Activated T-helper 9 cell treated with anti-CD3 and anti-CD28 coated beads, Interleukin-2, amount 50 U/mL, for 16 hours (primary cell): ENCODE measurements at places on chromosomes 13 and 19.

DNA sequence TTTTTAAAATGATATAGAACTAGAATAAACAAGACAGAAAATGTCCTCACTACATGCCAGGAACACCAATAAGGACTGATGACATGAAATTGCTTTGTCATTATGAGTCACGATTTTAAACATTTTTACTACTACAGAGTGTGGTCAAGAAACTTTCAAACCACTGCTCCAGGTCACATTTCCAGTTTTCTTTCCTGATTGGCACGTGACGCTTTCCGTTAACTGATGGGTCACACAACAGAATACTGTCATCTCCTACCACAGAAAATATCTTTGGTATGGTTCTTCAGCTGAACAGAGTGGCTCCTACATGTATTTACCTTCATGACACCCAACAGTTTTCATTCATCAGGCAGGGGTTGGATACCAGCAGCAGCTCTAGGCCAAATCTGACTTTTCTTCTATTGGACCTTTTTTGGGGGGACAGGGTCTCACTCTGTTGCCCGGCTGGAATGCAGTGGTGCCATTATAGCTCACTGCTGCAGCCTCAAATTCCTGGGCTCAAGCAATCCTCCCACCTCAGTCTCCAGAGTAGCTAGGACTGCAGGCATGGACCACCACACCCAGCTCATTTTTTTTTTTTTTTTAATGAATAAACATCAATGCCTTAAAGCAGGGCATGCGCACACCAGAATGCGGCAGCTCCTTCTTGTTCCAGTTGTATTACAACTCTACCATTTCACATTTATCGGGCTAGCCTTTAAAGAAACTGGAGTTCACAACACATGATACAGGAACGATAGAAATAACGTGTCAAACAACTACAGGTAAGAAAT, 147.4 kb downstream of the RNF17 start:
- DNase-seq, result no peak

DNA sequence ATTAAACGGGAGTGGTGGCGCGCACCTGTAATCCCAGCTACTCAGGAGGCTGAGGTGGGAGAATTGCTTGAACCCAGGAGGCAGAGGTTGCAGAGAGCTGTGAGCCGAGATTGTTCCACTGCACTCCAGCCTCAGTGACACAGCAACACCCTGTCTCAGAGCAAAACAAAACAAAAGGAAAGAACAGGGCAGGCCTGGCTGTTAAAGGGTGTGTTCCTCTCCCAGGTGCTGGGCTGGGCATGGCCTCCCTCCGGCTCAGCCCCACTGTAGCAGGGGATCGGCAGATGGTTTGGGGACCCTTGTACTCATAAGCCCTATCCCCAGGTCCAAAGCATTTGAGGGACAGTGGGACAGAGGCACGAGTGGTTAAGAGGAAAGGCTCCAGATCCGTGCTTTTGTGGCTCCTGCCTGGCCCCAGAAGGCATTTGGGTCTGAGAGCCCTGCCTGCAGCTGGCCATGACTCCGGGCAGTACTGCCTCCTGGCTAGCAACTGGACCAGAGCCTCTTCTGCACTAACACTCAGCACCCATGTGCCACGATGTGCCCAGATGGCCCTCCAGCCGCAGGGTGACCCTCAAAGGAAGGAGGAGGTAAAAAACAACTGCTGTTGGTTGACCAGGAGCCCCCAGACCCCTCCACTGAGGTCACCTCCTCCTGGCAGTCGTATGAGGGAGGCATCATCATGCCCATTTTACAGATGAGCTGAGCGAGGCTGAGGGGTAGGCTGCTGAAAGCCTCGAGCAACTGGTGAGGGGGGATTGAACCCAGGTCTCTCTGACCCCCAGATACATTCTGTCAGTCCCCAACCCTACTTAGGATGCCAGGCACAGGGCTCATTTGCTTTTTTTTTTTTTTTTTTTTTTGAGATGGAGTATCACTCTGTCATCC, 10.0 kb downstream of the RFX1 start:
- DNase-seq, result no peak

- no peak for DNase-seq
Measured at GRCh38 chr13:93953841-93954240, 525.6 kb downstream of the DCT start.

GRCh38 chr13:80889829-80890228, 548.9 kb upstream of the SPRY2 start:
- no peak for DNase-seq

DNA sequence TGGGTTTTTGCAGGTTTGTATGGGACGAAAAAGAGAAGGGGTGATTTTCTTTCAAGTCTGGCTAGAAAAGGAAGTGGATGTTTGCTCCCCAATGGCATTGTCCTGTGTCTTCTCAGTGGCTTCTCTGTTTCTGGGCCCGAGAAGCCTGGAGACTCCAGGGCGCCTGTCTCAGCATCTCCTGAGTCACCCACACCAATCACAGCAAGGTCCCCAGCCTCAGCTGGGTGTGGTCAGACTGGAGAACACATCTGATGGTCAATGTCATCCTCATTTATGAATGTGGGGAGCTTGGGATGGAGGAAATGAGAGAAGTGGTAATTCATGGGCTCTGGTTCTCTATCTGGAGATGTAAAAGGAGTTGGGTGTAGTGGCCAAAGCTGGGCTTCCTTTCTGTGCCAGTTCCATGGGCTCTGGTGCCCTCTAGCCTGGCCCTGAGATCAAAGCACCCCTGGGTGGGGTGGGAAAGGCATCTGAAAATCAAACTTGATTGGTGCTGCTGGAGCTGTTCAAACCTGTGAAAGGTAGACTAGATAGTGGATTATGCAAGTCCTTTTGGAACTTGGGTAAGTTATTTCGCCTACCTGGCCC, 13.4 kb downstream of the RASL11A start:
- no peak for DNase-seq

DNA sequence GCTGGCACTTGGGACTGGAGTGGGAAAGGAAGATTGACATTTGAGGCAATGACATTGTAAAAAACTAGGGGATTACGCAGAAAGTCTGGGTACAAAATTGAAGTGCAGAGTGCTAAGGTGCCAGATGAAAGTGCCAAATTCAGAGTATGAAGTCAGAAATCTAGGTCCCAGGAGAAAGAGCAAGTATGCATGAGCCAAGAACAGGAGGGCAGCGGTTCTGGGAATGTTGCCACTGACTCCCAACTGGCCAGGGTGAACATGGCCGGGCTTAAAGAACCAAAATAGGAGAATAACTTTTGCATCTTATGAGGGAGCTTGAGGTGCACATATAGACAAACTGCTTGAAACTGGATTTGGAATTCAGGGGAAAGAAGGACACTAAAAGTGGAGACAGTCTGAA, 495.8 kb upstream of the KLF12 start:
- no peak for DNase-seq

GRCh38 chr13:105213512-105213911, 1322.0 kb downstream of the EFNB2 start:
- no peak for DNase-seq

DNA sequence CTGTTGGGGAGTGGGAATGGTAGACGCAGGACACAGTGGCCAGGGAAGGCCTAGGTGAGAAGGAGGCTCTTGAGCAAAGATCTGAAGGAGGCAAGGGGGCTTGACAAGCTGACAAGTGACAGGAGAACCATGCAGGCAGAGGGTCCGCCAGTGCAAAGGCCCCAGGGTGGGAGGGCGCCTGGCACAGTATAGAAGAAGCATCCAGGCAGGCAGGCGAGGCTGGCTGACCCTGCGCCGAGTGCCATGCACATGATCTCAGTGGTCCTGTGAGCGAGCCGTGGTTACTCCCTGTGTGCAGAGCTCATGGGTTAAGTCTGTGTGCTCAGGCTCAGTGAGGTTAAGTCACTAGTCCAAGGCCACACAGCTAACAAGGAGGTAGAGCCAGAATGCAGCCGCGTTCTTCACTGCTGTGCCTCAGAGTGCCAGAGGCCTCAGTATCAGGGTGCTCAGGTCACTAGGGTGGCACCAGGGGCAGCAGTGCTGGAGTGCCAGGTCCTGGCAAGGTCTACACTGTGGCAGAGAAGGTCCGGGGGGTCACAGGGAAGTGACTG, 15.2 kb downstream of the CNFN start:
- no peak for DNase-seq

GRCh38 chr13:26985285-26985878, 186.2 kb downstream of the USP12 start:
- peak; percentile 37 for DNase-seq

GRCh38 chr13:47594833-47595232, 406.2 kb downstream of the SUCLA2 start:
- no peak for DNase-seq

DNA sequence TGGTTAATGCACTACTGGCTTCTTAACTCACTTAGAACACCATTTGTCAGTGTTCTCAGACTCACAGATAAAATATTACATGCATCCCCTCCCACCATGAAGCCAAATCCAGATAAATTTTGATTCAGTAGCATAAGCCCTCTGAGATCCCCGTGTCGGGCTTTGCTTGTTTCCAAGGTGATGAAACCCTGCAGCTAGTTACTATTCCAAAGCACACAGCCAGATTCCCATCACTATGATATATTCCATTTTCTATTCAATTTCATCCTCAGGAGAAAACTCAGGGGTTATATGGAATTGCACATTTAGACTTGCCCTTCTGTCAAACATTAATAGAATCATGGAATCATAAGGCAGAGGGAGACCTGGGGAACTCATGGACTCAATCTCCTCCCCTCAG, 9.4 kb upstream of the FAM124A start:
- DNase-seq, result no peak

GRCh38 chr13:48401480-48401879, 11.4 kb downstream of the LPAR6 start:
- no peak for DNase-seq

- no peak for DNase-seq
Measured at GRCh38 chr13:112943309-112944125, 25.5 kb upstream of the MCF2L start.

- no peak for DNase-seq
Measured at GRCh38 chr13:81031996-81032395, 691.1 kb upstream of the SPRY2 start.

DNA sequence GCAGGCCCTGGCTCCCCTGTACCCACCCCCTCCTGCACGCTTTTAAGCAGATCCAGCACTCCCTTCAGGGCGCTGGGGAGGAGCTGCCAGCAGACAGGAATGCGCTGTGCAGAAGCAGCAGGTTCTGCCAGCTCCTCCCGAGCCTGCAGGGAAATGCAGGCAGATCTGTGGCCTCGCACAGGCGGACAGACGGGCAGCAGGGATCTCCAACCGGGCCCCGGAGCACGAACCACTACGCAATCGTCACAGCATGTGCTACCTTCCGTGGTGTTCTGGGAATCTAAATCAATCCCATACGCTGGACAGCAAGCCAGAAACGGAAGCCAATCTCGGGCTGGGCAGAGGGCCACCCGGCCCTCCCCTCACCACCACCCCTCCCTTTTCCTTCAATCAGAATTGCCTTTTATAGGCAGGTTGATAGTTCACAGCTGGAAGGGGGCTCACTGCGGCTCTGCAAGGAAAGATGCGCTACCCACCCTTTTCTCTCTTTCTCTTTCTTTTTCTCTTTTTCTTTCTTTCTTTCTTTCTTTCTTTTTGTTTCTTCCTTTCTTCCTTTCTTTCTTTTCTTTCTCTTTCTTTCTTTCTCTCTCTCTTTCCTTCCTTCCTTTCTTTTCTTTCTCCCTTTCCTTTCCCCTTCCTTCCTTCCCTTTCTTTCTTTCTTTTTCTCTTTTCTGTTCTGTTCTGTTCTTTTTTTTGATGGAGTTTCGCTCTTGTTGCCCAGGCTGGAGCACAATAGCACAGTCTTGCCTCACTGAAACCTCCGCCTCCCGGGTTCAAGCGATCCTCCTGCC, 99.9 kb downstream of the GNG7 start:
- no peak for DNase-seq

DNA sequence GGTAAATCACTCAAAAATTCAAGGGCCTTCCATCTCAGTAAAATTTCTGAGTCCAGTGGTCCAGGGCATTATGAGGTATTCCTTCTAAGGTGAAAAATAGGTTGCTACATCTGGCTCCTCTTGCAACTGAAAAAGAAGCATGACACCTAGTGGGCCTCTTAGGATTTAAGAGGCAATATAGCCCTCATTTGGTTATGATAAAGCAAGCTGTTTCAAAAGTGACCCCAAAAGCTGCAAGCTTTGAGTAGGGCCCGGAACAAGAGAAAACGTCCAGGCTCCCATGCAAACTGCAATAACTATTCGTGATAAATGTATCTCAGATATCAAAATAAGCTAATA, 1910.2 kb upstream of the PRR20A start:
- no peak for DNase-seq

GRCh38 chr19:11374433-11375142, at the start of gene SWSAP1:
TSS of gene SWSAP1 (plus strand) at chr19:11374666. CDS start at chr19:11374681, 15 bp downstream.
- peak; percentile 94 for DNase-seq
